ENCODE measurements at places on chromosomes 5 and 9. TPM values are rescaled to one million over a fixed set of nuclear protein-coding genes. Genes with fewer than 3 reads are reported as not detected.
A peak's percentile ranks its signal among the peaks of the same experiment; 100 is the strongest.

DNA sequence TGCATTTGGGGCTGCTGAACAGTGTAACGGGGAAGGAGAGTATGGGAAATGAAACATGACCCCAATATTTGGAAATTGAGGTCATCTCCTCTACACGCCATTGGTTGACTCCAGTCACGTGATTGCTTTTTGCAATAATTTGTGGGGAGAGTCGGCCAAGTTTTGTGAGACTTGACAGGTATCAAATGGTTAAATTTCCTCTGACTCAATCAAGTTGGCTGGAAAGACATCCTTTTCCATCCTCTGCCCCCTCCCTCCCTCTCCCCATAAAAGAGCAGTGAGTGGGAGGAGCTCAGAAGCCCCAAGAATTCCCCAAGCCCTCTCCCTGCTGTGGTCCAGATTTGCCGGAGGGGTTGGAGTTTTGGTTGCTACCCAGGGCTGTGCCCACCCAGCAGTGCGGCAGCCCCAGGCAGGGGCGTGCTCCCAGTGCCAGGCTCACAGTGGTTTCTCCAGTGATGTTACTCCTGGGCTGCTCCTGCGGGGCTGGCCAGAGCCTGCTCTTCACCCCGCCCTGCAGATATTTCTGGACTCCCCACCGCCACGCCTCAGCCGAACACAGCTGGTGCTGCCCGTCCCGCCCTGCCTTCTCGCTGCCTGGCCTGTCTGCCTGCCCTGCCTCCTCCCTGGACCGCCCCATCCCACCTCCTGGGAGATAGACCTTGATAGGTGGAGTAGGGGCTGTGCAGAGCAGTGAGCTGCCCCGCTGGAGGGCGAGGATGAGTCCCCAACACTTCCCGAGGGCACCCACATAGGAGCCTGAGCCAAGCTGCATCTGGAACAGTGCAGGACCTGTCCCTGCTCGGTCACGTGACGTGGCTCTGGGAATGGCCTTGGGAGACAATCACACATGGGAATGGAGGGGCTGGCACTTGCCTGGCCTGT, 3.4 kb downstream of the COL5A1 start:
- DNase-seq = no peak

The LYRM7 gene
- total RNA-seq = 6.3 TPM

DNA sequence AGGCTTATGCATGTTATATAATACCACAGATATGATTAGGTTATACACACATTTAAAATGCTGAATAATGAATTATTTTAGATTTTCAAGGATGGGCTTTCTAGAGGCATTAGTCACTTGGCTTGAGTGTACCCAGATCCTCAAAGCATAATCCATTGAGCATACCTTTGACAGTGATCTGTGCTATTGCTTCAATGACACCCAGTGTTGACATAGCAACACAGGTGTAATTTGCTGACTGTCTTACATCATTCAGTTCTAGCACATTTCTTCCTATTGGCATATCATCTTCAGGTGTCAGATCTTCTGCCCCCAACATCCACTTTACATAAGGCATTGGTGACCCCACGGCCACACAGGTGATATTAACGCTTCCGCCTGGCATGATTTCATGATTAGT, 721.5 kb upstream of the DMAC1 start:
- DNase-seq = no peak

GRCh38 chr5:171808951-171809350, 23.3 kb downstream of the SMIM23 start:
- DNase-seq = no peak

DNA sequence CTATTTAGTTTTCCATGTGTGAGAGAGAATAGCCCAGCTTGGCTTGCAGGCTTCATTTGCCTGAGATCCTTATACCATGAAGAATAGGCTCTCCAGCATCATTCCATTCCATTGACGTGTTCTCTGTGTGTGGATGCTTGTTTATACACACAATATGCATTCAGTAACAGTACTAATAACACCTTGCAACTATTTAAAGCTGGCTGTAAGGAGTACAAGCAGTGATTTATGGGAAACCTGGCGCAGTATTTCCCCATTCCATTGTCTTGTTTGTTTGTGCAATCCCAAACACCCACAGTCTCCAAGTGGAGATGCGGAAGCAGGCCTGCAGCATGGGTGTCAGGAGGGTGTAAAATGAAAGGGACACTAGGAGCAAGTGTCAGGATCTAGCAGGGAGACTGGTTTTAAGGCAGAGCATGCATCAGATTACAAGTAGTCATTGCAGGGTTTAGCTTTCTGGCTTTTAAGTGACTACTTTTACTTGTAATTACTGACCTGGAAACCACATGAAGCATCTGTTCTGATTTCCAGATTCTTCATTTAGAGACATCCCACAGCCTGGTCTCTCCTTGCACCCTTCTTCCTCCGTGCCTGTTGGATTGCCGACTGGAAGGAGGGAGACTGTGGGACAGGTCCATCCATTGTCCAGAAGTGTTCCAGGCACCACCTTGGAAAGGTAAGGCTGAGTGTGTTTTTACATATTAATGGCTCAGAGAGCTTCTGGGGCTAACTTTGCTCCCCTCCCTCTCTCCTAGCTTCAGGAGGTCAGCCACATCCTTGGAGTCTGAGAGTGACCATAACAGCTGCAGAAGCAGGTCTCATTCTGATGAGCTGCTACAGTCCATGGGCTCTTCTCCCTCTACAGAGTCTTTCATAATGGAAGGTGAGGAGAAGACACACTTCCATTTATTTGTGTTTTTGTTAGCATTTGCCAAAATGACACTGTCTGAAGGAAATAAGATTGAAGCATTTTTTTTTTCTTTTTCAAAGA, 241.6 kb downstream of the ARHGEF28 start:
- no peak for DNase-seq

GRCh38 chr9:104993291-104993963, 65.5 kb upstream of the ABCA1 start:
- peak; percentile 71 for DNase-seq

- DNase-seq = no peak
These were observed 302.4 kb downstream of the ATPSCKMT start for GRCh38 chr5:9947225-9947714.

DNA sequence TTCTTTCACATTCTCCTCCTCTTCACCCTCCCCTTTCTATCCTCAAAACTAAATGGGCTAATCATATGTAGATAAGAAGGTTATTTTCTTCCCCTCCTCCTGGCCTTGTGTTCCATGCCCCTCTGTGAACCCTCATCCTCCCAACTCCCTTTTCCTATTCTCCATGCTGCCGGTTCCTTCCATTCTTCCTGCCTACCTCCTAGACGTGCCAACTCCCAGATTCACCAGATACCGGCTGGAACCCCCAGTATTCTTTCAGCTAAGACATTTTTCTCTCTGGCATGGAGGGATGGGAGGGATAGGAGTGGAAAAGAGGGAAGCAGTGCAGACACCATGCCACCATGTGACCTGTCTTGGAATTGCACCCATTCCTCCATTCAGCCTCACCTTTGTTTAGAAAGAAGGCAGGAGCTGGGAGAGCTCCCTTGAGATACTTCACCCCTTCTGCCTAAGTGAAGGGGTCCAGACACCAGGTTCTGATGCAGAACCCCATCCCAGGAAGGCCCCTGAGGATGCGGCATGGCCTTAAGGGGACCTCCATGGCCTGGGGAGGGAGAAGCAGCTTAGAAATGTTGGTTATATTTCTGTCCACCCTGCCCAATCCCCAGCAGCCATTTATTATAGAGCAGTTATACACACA, 4.8 kb downstream of the DNAJB5 start:
- DNase-seq = peak; percentile 57

- no peak for DNase-seq
These were observed 15.2 kb downstream of the GARNL3 start for GRCh38 chr9:127279717-127280285.

- DNase-seq = no peak
These were observed 77.8 kb downstream of the AOPEP start for GRCh38 chr9:94804316-94804715.

The SLC6A19 gene
- not detected for total RNA-seq

The AK6 gene
- total RNA-seq = 27.1 TPM

- DNase-seq = peak; percentile 76
These were observed 51.9 kb downstream of the TGFBI start for GRCh38 chr5:136080483-136081216.

GRCh38 chr9:109799792-109800191, 19.8 kb downstream of the PALM2AKAP2 start:
- DNase-seq = no peak

The SLC1A3 gene
- 4.0 TPM for total RNA-seq

DNA sequence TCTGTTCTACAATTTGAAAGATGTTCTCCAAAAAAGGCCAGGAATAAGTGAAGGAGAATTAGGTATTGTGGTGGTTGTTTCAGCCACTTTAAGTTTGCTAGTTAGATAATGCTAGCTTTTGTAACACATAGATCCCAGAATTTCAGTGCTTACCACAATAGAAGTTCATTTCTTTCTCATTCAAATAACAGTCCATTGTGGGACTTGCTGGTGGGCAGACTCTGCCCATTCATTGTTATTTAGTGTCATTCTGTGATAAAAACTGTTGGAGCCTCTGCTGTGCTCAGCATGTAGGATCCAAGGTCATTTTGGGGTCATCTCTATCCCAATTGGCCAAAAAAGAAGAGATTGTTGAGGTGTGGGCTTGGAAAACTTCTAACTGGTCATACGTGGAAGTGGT, 106.8 kb downstream of the CCDC192 start:
- no peak for DNase-seq

The SNCAIP gene
- total RNA-seq = 254 TPM

- DNase-seq = no peak
These were observed 9.4 kb upstream of the GABRA6 start for GRCh38 chr5:161676103-161676502.

DNA sequence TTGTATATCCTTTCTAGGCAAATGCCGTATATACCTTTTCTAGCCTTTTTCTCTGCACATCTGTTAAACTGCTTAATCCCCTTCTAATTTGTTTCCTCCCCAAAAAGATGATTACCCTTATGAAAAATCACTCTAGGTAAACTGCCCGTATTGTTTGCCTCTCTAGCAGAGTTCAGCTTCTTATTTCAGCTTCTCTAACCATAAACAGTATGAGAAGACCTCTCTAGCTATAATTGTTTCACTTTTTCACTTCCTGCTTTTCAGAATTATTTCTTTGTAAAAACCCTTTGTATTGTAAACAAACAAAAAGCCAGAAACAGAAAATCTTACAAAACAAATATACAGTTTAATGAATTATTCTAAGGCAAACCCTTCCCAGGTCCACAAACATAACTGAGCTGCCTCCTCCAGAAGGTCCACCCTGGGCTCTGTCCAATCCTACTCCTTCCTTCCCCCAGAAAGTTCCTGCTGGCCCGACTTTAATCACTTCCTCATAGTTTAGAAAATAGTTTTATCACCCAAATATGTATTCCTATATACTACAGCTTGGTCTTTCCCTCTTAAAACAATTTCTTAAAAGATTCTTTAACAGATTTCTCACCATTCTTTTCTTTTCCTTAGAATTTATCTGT, 158.1 kb downstream of the FGF1 start:
- DNase-seq = no peak

The BSPRY gene
- 0.15 TPM for total RNA-seq

DNA sequence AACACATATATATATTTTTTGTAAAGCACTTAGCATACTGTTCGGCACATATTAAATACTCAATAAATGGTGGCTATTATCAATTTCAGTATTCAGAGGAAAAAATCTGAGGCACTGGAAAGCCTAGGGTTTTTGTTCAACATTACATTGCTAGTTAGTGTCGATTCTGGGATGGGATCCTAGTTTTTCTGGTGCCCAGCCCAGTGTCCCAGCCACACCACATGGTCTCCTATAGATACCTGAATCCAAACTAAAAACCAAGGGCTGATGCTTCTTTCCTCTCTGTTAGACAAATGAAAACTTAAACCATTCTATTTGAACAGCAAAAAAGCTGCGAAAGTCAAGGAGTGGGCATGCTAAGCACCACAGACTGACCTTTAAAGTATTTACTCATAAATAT, 810.7 kb upstream of the DMAC1 start:
- DNase-seq = no peak

GRCh38 chr5:170355601-170356098, 33.5 kb downstream of the KCNMB1 start:
- no peak for DNase-seq

The EIF4EBP3 gene
- 16.4 TPM for total RNA-seq

DNA sequence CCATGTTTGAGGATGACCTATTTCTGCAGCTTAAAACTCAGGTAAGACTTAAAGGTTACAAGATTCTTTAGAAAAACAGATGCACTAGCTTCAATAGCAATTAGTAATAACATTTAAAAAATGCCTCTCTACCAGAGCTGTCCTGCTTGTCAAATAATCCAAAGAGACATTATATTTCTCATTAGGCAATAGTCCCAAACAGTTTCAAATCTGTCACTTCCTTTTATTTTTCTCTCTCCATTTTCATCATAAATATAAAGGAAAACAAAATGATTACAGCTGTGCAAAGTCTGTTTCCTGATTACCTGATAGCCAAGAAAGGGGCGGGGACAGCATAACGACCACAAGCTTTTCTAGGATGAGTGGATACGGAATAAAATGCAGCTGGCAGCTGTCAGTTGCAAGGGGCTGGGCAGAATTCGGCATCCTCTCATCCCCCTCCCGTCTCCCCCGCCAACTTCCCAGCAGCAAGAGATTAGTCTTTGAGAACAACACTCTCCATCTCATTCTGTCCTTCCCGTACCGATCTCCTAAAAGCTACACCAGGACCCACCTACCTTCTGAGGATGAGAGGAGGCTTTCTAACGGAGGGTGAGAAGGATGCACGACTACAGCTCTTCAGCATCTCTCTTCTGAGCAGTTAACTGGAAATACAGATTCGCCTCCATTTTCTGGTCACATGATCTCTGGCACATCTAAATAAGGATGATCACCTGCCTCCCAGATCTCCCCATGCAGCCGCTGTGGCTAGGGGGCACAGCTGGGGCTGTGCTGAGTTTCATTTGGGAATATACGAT, 72.5 kb upstream of the PCA3 start:
- DNase-seq = no peak

DNA sequence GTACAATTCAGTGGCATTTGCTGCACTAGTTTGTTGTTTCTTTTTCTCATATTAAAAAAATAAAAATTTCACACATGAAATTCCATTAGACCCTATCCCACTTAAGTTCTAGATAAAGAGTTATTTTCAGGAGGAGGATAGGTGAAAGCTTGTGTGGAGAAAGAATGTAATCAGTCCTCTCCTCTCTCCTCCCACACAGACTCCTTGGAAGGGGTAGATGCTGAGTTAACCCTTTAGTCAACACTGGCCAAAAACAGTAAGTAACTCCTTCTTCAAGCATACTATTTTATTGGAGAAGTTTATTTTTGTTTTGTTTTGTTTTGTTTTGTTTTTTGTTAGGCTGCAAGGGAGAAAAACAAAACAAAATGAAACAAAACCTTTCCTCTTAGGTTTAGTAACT, 30.6 kb upstream of the LMNB1 start:
- no peak for DNase-seq

DNA sequence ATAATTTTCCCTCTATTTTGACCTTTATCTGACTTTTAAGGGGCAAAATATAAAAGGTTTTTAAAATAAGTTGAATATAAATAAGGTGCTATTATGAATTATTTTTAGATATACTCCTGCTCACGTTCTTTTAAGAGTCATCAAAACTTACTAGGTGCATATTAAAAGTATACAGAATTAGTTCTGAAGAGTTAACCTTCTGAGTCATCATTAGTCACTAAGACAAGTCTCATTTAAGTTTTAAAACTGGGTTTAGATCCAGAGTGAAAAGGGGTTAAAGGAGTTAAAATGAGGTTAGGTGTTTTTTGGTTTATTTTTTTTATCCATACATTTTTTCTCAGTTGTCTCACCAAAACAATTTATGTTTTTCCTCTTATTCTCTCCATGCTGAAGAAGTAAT, 41.7 kb downstream of the SMIM15 start:
- DNase-seq = no peak

GRCh38 chr9:126375386-126375785, 48.8 kb downstream of the MVB12B start:
- DNase-seq = peak; percentile 38

The SLC36A2 gene
- total RNA-seq = not detected

The EFNA5 gene
- total RNA-seq = 8.8 TPM

- DNase-seq = no peak
These were observed 3.2 kb upstream of the HSD17B3 start for GRCh38 chr9:96305171-96305570.

The CTNNAL1 gene
- 31.2 TPM for total RNA-seq
